ENCODE measurements at places on chromosomes 4 and X. TPM values are rescaled to one million over a fixed set of nuclear protein-coding genes. Genes with fewer than 3 reads are reported as not detected.

SLC10A4 gene
- 0.14 TPM for total RNA-seq

POLN gene
- 4.0 TPM for total RNA-seq

MSANTD1 gene
- total RNA-seq = 1.4 TPM

KDM6A gene
- total RNA-seq = 24.8 TPM

PRDM8 gene
- 8.0 TPM for total RNA-seq

ABCD1 gene
- 13.1 TPM for total RNA-seq

TBCK gene
- total RNA-seq = 36.1 TPM

MAGEA12 gene
- not detected for total RNA-seq

REPS2 gene
- total RNA-seq = 0.36 TPM

UNC5C gene
- total RNA-seq = not detected

GSX2 gene
- total RNA-seq = not detected

TCEAL7 gene
- total RNA-seq = not detected

MAOB gene
- 4.0 TPM for total RNA-seq

FAM199X gene
- total RNA-seq = 12.7 TPM

RHOXF2B gene
- not detected for total RNA-seq

HNRNPH2 gene
- 41.5 TPM for total RNA-seq

MAGEA8 gene
- total RNA-seq = not detected

TKTL1 gene
- total RNA-seq = 1.0 TPM

C4orf50 gene
- 0.59 TPM for total RNA-seq

CFP gene
- total RNA-seq = 19.3 TPM
